ENCODE measurements at places on chromosomes 5 and 9.

- no peak for DNase-seq
These were observed 350.3 kb downstream of the MAT2B start for GRCh38 chr5:163855754-163856153.

DNA sequence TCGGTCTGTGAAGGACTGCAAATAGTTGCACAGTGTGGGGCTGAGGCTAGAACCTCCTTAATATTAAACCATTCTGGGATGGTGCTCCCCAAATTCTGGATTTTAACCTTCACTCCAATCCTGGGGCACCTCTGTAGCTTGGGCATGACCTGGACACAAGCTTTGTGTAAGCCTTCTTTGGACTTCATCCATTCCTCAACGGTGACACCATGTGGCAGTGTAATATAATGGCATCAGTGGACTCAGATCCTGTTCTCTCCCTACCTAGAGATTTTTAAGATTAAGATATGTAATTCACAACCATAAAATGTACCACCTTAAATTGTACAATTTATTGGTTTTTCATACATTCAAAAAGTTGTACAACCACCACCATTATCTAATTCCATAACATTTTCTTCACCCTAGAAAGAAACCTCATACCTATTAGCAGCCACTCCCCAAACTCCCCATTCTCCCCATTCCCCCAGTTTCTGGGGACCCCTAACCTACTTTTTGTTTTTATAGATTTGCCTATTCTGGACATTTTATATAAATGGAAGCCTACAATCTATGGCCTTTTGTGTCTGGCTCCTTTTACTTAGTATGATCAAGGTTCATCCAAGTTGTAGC lies 4.8 kb upstream of the PLGRKT start:
- peak; percentile 53 for DNase-seq

DNA sequence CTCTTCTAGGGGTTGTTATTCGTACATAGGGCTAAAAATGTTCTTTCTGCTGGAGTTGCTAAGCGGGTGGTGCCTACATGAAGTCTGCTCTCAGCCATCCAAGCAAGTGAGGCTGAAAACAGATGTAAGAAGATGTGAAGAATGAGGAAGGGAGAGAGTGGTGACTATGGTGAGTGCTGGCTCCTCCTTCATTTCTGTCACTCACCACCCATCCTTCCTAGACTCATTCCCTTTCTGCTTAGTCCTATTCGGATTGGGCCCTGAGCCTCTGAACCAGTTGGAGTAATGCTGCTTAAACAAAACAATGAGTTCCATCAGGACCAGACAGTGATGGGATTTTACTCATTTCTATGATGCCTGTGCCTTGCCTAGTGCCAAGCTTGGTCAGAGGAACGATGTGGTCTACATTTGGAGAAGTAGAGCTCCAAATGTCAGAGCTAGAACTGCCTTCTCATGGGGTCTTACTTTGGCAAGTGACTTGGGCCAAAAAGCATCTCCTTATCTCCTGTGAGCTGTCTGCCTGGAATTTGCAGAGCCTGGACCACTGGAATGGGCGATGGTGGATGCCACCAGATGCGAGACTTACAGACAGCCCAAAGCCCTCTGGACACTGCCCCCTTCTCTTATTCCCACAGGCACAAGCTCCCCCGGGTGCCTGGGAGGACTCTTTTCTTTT lies 192.9 kb downstream of the FBXL7 start:
- no peak for DNase-seq

DNA sequence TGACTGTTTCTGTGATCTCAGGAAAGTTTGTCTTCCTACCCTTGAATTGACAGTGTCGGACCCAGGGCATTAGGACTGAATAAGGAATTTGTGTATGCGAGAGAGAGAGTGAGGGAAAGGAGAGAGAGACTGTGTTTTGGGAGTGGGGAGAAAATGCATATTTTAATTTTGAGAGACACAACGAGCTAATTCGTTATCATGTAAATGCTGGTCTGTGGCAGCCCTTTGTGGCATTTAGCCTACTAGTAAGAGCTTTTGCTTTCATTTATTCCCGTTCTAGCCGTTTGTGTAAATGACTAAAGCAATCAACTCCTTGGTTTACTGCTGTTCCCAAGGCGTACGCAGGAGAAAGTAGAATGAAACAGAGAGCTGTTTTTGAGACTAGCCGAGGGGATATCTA lies 79.8 kb upstream of the MAMDC2 start:
- no peak for DNase-seq

- no peak for DNase-seq
These were observed 159.3 kb upstream of the DAPK1 start for GRCh38 chr9:87338088-87338989.

- DNase-seq: no peak
These were observed 158.1 kb downstream of the SLC25A46 start for GRCh38 chr5:110896901-110897300.

DNA sequence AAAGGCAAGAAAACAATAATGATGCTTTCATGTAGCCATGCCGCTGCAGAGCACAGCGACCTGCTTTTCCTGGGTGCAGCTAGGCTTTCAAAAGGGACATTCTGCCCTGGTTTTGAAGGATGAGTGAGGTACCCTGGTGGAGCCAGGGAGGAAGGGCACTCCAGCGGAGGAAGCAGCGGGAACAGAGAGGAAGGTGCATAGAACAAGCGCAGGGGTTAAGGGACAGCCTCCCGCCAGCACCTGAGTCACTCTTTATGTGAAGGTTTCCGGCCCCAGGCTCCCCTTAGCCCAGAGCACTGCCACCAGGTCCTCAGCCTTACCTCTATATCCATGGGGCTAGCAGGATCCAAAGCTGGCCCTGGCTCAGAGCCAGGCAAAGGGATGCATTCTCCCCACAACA lies 221.1 kb downstream of the CDK5RAP2 start:
- no peak for DNase-seq

DNA sequence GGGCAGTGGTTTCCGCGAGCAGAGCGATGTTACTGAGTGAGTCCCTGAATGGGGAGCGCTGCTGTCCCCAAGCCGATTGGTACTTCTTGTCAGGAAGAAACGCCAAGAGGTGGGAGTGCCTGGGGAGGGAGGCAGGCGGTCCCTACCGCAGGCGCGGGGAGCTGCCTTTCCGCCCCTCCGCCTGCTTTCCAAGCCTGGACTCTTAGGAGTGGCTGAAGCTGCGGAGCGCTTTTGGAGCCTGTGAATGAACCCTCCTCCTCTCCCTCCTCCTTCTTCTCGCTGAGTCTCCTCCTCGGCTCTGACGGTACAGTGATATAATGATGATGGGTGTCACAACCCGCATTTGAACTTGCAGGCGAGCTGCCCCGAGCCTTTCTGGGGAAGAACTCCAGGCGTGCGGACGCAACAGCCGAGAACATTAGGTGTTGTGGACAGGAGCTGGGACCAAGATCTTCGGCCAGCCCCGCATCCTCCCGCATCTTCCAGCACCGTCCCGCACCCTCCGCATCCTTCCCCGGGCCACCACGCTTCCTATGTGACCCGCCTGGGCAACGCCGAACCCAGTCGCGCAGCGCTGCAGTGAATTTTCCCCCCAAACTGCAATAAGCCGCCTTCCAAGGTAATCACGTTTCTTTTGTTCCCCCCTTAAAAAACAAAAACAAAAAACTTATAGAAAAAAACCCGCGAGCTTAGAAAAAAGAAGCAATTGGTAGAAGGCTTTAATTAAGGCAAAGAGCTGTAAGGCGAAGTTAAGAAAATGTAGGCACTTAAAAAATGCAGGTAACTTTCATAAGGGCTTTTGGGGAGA lies at the start of gene VCAN:
Gene VCAN (plus strand): TSS at position 340 of the 808 bp plus-strand sequence. CDS start 11,775 bp downstream, outside the sequence.
- no peak for DNase-seq

- DNase-seq: peak; percentile 39
These were observed 535 bp downstream of the JMY start for GRCh38 chr5:79236362-79236969.

DNA sequence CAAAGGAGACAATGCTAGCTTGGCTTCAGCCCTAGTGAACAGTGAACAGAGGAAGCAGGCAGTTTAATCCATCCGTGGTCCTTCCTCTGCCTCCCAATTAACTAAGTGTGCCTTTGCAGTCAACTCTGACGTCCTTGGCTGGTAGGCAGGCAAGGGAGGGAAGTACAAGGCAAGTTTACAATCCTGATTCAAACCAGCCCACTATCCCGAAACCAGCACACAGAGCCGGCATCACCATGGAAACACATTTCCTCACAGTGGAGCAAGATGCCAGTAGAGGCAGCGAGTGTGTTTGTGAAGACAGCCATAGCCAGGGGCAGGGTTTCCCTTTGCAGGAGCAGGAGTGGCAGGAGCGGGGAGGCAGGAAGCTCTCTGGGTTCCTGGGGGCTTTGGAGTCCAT lies 73.9 kb downstream of the GOLPH3 start:
- no peak for DNase-seq

DNA sequence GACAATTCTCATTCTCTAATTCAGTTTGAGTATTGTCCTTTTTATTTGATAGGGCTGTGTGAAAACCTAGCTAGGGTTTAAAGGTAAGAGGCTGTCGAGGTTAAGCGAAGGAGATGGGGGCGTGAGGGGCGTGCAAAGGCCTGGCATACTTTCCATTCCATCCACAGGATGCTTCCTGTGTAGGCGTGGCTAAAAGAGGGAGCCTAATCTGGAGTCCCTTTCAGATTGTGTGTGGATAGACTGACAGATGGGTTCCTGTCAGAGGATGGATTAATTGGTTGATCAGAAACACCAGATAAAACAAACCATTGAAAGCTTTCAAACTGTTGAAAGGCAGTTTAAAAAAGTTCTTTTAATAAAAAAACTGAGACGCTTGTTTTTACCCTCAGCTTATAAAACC lies 1.1 kb upstream of the ELL2 start:
- peak; percentile 13 for DNase-seq

DNA sequence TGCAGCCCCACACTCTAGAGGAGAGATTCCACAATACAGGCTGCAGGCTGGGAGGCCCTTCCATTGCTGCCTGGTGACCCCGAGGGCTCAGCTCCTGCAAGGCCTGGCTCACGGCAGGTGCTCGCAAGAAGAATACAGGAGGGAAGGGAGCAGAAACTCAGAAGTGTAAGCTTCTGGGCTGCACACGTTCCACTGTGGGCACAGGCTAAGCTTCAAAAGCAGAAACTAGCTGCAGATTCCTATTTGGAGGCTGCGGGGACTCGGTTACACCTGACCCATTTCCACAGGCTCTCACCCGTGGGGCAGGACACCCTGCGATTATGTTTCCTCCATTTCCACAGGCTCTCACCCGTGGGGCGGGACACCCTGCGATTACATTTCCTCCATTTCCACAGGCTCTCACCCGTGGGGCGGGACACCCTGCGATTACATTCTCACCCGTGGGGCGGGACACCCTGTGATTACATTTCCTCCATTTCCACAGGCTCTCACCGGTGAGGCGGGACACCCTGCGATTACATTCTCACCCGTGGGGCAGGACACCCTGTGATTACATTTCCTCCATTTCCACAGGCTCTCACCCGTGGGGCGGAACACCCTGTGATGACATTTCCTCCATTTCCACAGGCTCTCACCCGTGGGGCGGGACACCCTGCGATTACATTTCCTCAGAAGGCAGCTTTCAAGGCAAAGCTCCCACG lies 10.3 kb downstream of the LPCAT1 start:
- no peak for DNase-seq

DNA sequence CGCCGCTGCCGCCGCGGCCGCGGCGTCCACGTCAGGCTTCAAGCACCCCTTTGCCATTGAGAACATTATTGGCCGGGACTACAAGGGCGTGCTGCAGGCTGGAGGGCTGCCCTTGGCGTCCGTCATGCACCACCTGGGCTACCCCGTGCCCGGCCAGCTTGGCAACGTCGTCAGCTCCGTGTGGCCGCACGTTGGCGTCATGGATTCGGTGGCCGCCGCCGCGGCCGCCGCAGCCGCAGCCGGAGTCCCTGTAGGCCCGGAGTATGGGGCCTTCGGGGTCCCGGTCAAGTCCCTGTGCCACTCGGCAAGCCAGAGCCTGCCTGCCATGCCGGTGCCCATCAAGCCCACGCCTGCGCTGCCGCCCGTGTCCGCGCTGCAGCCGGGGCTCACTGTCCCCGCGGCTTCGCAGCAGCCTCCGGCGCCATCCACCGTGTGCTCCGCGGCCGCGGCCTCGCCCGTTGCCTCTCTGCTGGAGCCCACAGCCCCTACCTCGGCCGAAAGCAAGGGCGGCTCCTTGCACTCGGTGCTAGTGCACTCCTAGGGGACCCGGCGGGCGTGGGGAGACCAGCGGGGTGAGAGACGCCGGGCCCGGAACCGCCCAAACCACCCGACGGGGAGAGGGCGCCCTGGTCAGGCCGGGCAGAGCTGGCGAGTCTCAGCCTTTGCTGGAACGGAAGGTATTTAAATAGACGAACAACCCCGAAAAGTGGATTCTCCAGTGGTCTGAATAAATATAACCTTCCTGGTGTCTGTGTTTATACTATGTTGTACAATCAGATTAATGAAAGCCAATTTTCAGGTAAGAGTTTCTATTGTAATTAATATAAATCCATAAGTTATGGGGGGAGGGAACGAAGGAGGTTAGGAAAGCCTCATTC lies 1.2 kb downstream of the FOXB2 start:
- no peak for DNase-seq

- DNase-seq: peak; percentile 62
These were observed 20.0 kb upstream of the RUFY1 start for GRCh38 chr5:179530069-179530998.

GRCh38 chr9:121598965-121599871 lies 52.2 kb upstream of the DAB2IP start:
- DNase-seq: no peak
